Foreskin keratinocyte (primary cell): ENCODE measurements at places on chromosomes 7 and 10. TPM values are rescaled to one million over a fixed set of nuclear protein-coding genes. Genes with fewer than 3 reads are reported as not detected.

- no peak for DNase-seq
Measured at GRCh38 chr10:71372882-71373495, 23.7 kb upstream of the CDH23 start.

GRCh38 chr7:138396251-138397070 lies 63.6 kb upstream of the TRIM24 start:
- no peak for DNase-seq

The TMEM229A gene
- polyA plus RNA-seq, result not detected in 2 replicates

The KCNIP2 gene
- 0.37 and 0.45 TPM in 2 replicates for polyA plus RNA-seq

GRCh38 chr10:55287346-55287745 lies 486.3 kb upstream of the PCDH15 start:
- no peak for DNase-seq

DNA sequence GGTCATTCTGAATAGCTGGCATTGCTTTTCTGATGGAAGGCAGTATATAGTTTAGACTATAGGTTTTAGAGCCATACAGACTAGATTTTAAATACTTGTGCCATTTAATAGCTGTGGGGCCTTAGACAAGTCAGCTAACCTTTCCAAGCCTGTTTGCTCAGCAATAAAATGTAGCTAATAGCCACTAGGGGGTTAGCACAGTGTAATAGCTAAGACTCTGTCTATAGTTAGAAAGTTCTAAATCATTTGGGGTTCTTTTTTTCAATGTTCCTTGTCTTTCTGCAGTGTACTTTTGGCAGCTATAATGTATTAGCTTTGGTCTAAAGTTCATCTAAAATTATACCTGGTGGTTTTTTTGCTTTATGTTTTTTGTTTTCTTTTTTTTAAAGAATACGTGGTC lies 7.5 kb upstream of the KIFBP start:
- DNase-seq, result no peak

DNA sequence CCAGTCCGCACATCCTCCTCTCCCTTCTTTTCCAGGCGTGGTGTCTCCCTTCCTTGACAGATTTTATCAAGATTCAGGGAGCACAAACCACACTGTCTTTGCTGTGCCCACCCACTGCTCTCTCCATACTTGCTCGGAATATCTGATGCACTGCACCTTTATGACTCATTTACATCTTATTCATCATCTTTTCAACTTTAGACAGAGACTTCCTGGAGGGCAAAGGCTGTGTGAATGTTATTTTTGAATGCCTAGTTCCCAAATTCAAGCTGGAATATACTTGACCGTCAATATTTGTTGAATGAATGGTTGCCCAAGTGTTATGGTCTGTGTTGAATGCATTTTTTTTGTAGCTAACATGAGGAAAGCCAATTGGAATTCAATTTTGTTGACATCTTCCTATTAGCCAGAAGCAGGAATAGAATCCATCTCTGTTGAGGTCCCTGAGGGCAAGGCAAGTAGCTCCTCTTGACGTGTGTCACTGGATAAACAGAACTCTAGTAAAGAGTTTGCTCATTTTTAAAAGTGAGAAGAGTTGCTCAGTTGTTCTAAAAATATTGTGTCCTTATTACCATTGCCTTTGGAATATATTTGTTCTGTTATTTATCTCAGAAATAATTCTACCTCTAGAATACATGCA lies 95.0 kb downstream of the KLF6 start:
- DNase-seq, result peak; percentile 61

GRCh38 chr10:86956195-86956847 lies 1.1 kb downstream of the MMRN2 start:
- no peak for DNase-seq

GRCh38 chr10:14153570-14154055 lies 177.1 kb downstream of the FRMD4A start:
- no peak for DNase-seq

DNA sequence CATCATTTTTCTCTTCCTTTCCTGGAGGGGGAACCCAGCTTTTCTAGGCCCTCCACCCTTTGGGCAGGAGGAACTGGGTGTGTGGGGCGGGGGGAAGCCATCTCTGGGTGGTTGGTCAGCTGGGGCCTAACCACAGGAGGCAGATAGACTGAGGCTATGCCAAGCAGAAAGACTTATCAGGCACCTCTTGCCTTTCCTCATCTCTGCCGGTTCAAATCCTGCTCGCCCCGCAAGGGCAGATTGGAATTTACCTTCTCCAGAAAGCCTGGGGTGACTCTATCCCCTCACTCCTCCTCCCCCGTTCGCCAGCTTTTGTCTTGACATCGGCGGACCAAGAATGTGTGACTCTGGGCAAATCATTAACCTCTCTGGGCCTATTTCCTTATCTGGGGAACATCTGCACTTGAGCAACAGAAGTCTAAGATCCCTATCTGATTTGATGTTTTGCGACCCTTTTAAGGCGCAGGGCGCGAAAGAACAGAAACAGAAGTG lies 584 bp upstream of the GARS1 start:
- no peak for DNase-seq

DNA sequence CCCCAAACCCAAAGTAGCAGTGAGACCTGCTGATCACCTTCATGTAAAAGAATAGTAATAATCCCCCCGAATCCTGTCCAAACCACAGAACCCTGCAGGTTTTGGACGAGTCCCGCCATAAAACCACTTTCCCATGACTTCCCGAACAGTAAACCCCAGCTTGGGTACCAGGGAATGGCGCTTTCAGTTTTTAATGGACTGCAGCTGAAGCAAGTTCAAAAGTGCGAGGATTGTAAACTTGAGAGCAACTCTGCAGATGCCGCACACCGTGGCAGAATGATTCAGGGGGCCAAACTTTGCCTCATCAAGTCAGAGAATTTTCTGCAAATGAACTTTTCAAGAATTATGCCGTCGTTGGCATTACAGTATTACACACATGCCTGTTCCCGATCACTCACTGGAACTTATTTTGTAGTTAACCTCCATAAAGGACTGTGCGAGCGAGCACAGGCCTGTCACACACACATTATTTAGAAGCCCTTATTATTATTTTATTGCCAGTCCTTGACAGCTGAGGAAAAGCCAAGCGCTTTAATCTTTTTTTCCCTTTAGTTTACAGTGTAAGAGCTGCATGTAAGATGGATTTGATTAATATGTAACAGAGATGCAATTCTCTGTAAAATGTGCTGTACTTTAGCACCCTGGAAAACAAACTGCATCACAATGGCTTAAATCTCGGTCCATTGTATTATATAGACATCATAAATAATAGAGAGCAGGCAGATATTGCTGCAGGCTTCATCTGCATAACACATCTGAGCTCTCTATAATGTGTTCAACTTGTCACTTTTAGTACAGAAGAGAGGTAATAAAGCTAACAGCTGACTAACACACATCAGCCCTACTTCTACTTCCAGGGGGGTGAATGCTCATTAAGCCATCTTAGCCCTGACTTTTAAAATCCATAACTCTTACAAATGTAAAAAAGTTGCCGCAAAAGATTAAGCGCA lies 493.5 kb upstream of the GALNT17 start:
- no peak for DNase-seq

The HYAL4 gene
- 0.10 TPM in 1 of 2 replicates, not detected in the other for polyA plus RNA-seq

The TEX47 gene
- polyA plus RNA-seq, result not detected in 2 replicates
